Stromal cell of bone marrow (primary cell): ENCODE measurements at places on chromosomes 7 and 10.

- DNase-seq, result no peak
Observed at GRCh38 chr10:76759681-76760080, 877.9 kb downstream of the KCNMA1 start.

DNA sequence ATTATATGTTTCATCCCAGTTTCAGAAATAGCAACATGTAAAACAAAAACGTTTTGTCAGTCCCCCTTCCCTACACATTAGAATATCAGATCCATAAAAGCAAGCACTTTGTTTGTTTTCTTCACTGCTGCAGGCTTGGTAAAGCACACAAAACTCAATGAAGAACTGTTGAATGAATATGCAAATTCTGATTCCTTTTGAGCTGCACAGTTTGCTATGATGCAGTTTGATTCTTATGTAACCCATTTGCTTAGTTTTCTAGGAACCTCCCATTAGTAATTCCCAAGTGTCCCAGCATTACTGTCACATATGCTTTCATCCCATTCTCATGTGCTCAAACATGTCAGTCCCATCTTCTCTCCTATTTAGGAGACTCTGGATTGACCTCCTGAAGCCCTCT, 26.1 kb upstream of the CHCHD3 start:
- no peak for DNase-seq

- no peak for DNase-seq
Observed at GRCh38 chr7:28144266-28144665, 36.3 kb downstream of the JAZF1 start.

- DNase-seq, result no peak
Observed at GRCh38 chr7:104469166-104469820, 140.9 kb downstream of the LHFPL3 start.

DNA sequence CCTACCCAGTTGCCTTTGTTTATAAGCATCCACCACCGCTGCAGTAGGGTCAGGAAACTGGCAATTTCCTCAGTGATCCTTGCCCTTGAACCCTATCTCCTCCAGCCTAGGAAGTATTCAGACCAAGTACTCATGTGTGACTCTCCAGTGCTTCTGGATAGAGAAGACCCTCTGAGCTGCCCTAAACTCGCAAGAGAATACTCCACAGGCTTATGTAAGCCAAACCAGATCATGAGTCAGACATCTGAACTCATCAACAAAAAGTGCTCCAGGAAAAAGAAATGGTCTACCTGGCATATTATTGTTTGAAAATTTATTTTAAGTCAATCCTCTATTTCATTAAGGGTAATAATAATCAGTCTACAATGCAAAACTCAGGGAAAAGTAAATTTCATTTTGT, 101.3 kb downstream of the KAT6B start:
- DNase-seq, result no peak

DNA sequence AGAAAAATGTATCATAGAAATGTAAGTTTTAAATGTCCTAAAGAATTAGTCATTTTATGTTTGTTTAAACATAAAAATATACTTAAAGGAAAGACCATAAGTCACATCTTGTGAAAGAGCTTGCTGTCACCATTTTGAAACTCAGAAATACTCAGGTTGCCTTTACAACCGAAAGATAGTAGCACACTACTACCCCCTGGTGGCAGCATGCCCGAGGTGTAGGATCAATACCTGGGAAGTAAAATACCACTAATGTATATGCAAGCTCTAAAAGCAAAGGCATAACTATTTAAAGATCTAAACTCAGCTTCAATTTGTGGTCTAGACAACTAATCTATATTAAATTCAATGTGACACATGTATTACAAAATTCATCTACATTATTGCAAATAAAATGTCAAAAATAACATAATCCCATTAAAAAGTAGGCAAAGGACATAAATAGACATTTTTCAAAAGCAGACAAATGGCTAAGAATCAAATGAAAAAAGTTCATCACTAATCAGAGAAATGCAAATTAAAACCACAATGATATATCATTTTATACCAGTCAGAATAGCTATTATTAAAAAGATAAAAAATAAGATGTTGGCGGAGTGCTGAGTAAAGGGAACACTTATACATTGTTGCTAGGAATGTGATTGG, 47.7 kb upstream of the FGL2 start:
- DNase-seq, result peak; percentile 50

DNA sequence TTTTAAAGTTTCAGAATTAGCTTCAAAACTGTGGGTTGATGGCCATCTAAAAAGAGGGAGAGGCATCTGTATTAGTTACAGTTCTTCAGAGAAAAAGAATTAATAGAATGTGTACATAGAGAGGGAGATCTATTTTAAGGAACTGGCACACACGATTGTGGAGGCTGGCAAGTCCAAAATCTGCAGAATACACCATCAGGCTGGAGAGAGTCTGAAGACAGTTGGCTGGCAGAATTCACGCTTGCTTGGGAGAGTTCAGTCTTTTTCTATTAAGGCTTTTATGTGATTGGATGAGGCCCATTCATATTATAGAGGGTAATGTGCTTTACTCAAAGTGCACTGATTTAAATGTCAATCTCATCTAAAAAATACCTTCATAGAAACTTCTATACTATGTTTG, 135.1 kb upstream of the SORCS1 start:
- no peak for DNase-seq

- DNase-seq, result no peak
Observed at GRCh38 chr10:91907914-91908336, 1.4 kb downstream of the FGFBP3 start.

GRCh38 chr10:28676326-28676967, 874 bp upstream of the BAMBI start:
- no peak for DNase-seq

DNA sequence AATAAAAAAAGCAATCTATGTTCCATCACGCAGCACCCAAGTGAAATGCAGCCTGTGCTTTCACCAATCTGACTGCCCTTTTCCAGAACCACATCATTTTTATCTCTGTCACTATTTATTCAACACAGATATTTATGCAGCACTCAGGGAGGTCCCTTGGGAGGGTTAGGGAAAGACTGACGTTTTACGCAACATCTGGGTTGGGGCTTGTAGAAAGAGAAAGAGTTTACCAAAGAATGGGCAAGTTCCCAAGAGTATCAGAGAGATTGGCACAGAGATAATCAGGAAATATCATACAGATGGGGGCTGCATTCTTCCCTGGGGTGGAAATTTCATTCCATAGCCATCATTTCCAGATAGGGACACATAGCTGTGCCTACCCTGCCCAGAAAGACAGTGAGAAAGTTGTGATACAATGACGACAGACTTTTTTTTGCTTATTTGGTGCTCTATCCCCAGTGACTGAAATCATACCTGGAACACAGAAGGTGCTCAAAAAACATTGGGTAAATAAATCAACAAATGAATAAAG, 474.2 kb downstream of the CALN1 start:
- peak; percentile 1 for DNase-seq

GRCh38 chr7:128407751-128408708, 1.8 kb downstream of the IMPDH1 start:
- no peak for DNase-seq

DNA sequence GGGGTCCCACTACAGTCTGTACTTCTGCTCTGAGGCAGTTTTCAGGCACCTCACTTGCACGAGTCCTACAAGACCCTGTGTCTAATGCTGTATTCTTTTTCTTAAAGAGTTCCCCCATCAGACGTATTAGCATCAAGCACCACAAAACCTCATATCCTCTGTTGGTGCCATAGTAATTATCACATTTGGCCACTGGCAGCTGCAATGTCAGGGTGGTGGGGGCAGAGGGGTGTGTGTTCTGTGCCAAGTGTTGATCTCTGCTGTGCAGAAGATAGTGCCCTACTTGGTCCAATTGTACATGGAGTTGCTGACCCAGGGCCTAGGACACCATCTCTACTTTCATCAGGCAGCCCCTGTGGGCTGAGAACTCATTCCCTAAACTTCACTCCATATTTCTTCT, 20.0 kb upstream of the JAZF1 start:
- DNase-seq, result no peak

- DNase-seq, result peak; percentile 97
Observed at GRCh38 chr10:89278034-89278535, 23.8 kb upstream of the IFIT2 start.

GRCh38 chr10:110967645-110968044, 48.2 kb downstream of the SHOC2 start:
- no peak for DNase-seq

DNA sequence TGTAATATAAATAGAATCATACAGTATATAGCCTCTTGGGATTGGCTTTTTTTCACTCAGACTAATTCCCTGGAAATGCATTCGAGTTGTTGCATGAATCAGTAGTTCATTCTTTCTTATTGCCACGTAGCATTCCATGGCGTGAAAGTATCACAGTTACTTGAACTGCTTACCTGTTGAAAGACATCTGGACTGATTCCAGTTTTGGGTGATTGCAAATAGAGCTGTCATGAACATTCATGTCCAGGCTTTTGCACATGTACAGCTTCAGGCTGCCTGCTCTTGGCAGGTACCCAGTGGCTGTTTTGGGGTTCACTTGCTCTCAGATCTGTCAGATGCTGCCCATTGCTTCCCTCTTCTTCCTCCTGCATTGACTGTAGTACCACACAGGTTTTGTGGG, 54.9 kb downstream of the LRGUK start:
- DNase-seq, result no peak

DNA sequence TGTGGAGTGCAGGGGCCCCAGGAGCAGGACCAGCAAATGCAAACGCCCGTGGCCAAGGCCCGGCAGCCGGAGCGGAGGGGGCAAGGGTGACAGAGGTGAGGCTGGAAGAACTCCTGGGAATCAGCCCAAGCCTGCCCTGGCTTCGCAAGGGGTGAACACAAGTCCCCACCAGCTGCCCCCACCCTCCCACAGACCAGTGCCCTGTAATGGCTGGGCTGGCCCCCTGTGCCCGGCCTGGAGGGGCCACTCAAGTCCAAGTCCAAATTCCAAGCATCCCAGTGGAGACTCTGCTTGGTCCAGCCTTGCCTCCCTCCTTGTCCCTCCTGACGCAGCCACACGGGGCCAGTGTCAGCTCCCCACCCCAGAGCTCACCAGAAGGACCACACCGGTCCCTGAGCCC, 28.0 kb downstream of the MICALL2 start:
- no peak for DNase-seq

DNA sequence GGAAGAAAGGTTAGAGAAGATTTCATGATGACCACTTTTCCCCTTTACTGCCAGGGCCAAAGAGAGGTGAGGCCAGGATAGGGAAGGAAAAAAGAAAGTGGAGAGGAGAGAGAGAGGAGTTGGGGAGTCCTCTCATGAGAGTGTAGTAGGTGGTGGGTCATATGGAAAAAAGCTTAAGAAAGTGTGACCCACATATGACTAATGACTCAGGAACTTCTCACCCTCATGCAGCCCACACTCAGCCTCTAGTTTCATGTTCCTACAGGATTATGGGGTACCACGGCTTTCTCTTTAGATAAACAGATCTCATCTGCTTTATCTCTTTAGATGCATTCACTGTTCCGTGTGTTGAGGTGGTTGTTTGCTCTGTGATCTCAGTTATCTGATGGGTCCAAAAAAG, 462.5 kb upstream of the IGFBP3 start:
- DNase-seq, result no peak

DNA sequence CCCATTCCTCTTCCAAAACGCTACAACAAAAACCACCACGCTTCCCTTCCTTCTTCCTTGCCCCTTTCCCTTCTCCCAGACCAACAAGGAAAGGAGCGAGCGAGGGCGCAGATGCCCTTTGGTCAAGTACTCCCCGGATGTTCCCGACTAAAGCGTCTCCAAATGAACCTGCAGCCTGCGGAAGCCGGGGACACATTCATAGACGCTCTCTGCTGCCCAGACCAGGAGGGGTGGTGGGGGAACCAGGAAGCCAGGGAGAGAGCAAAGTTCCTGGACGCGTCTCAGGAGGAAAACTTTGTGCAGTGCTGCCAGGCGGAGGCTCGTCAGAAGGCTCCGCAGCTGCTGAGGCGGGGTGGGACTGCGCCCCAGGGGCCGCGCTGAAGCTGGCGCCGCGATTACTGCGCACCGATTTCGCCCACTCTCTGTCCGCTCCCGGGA, 754 bp downstream of the SEMA3D start:
- no peak for DNase-seq

DNA sequence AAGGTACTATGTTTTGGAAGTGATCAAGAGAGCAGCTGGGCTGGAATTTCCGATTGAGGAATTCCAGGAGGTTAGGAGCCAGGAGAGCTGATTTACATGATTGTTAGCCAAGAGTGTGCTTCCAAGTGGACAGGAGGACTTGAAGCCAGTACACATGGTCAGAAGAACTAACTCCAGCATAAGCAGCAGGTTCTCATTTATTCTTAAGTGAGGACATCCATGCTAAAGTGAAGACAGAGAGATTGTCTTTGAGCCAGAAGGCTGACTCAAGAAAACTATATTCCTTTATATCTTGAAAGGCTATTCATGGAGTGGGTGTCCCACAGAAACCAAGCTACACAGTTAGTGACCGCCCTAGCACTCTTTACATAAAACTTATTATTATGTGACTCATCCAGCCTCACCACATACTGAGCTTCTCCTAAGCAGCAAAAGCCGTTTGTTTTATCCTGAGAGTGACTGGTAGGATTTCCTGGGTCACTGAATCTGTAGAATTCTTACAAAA, 56.7 kb upstream of the SEMA3A start:
- peak; percentile 59 for DNase-seq

DNA sequence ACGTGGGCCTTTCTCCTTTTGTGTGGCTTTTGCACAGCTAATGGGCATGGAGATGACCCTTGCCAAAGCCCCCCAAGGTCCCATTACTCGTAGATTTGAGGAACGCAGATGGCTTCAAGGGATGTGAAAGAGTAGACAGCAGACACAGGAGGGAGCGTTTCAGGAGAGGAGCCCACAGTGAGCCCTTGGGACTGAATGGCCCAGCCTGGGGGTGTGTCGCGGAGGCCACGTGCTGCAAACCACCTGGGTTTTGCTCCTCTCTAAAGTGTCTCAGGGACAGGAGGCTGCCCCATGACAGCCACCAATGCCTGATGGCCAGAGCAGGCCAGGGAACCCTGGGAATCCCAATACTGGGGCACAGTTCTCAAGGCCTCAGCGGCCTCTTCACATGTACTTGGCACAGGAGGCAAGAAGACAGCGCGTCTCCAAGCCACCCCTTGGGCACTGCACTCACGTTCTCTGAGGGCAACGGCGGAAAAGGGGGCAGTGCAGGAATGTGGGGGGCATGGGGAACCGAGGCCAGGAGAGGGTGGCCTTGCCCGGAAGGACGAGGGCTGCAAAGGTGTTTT, 185.2 kb downstream of the WDR37 start:
- DNase-seq, result no peak

- DNase-seq, result no peak
Observed at GRCh38 chr10:67776371-67776770, 61.6 kb downstream of the DNAJC12 start.

GRCh38 chr7:36032361-36032818, 120.7 kb upstream of the EEPD1 start:
- peak; percentile 28 for DNase-seq

DNA sequence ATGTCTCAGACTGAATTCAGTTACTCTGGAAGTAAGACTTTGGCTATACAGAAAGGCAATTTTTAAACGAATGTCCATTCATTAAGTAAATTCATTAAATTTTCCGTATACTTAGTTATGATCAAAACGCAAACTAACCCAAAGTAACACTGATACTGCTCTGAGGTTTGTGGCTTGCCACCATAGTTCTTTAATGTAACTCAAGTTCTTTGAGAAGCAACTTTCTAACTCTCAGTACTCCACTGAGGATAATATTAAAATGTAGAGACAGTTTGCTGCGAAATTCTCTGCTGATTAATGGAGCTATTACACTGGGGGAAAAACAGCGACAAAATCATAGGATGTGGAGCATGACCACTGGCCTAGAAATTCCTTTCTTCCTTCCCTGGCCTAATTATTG, 45.4 kb upstream of the PNLIPRP3 start:
- DNase-seq, result no peak
